ENCODE measurements at places on chromosomes 5 and 9.

- DNase-seq, result no peak
These were observed 89.3 kb upstream of the TNC start for GRCh38 chr9:115207003-115207836.

- no peak for DNase-seq
These were observed 530.4 kb downstream of the ACTL7B start for GRCh38 chr9:108325406-108325805.

- DNase-seq, result no peak
These were observed 32.9 kb upstream of the TRIO start for GRCh38 chr5:14110196-14110595.

- peak; percentile 84 for DNase-seq
These were observed 226.6 kb downstream of the SNX18 start for GRCh38 chr5:54743997-54744788.

DNA sequence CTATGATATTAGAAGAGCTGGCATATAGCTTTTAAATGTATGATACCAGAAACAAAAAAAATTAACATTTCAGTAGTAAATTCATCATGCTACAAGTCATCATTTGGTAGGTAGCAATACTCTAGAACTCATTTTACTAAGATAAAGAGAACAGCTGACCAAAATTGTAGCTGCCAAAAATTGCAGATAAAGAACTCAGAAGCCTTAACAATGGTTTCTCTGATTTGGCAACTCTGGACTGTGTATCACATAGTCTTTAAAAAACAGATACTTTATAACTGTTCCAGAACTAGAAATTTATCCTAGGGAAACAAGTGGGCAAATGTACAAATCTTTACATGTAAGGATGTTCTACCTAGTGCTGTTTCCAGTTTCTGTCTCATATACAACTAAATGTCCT lies 33.9 kb downstream of the ZFR start:
- no peak for DNase-seq

- no peak for DNase-seq
These were observed at the start of gene POU4F3 for GRCh38 chr5:146338774-146339714. TSS of gene POU4F3 (plus strand) at chr5:146338839. CDS start at chr5:146339113, 274 bp downstream.

GRCh38 chr9:81489046-81489445 lies 200.3 kb downstream of the TLE1 start:
- no peak for DNase-seq

DNA sequence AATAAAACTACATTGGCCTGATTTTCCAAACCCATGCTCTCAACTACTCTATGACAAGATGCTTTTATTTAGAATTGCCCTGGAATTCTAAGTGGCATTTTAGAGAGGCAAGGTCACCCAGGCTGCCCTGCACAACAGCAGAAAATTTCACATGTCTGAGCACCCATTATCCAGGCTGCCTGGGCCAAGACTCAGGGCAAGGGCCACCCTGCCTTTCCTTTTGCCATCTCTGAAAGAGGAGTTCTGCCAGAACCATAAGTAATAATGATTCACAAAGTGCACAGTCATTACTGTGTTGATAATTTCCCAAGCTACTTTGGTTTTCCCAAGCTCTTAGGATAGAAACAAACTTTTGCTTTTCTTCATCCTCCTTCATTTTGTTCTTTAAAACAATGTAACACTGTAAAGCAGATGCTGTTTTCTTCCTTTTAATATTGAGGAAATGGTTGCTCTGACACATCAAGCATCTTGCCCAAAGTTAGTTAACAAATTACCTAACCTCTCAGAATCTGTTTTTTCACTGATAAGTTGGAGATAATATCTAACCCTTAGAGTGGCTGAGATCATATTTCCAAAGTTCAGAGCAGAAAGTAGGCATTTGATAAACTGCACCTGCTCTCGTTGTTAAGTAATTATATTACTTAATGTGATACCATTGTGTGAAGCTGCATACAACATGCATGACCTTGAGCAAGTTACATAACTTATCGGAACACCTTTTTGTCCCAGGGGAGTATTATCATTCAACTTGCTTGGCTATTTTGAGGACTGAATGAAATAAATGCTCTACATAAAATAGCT lies 325.6 kb downstream of the PRELID2 start:
- peak; percentile 26 for DNase-seq

DNA sequence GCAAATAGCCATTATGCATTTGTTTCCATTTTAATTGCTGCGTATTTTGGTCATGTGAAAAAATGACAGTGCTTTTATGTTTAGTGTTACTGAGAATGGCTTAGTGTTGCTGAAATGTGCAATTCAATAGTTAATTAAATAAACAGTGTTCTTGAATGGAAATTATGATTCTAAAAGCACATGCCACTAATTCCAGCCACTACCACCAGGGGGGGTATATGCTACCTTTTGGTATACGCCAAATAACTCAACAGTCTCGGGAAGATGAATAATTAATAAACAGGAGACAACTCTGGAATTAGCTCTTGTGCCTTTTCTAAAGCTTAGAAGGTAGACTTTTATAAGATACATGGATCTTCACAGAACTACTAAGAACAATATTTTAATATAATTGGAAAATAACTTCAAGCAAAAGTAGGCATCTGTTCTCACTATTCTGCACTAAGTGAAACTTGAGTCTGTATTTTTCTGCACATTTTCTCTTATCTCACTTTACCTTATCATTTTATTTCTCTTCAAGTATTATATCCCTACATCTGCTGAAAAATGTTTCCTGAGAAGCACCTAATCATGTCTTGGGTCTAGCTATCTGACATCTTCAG lies 83.5 kb upstream of the MINAR2 start:
- peak; percentile 49 for DNase-seq

DNA sequence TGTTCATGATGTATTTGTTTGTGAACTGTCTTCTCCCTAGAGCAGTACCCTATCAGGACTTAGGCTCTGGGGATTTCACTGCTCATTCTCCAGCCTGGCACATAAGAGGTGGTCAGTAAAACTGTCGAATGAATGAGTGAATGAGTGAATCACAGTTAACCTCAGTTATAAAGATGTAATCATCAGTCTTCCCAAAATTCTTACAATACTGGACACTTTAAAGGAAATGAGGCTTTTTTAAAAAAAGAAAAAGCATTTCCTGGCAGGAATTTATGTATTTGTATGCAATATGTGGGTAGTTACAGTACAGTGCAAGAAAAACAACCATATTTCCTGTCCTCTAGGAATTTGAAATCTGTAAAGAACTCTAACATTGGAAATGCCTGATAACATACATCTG lies 59.6 kb downstream of the RAI14 start:
- DNase-seq, result peak; percentile 39

- DNase-seq, result no peak
These were observed 403.1 kb downstream of the TLE4 start for GRCh38 chr9:79974806-79975422.

- DNase-seq, result no peak
These were observed 204.8 kb downstream of the C9orf50 start for GRCh38 chr9:129415942-129416651.

GRCh38 chr9:114290561-114290986 lies 32.3 kb upstream of the ORM1 start:
- DNase-seq, result no peak

DNA sequence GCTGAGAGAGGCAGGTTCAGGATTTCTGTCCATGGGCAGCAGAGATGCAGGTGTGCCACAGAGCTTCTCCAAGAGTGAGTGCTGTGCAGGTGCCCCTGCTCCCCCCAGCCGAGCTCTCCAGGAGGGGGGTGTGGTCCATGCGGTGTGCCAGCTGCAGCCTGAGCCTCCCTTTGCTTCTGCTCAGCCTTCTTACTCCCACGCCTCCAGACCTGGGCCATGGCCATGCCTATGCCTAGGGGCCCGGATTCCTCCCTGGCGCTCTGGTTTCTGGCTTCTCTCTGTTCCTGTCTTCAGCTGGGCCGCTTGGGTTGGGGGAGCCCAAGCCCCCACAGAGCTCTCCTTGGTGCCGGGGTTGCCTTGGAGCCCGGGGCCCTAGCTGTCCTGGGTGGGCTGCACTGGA lies 133.3 kb downstream of the CACNA1B start:
- no peak for DNase-seq

- no peak for DNase-seq
These were observed 62.4 kb downstream of the MARCHF3 start for GRCh38 chr5:126967808-126968466.

DNA sequence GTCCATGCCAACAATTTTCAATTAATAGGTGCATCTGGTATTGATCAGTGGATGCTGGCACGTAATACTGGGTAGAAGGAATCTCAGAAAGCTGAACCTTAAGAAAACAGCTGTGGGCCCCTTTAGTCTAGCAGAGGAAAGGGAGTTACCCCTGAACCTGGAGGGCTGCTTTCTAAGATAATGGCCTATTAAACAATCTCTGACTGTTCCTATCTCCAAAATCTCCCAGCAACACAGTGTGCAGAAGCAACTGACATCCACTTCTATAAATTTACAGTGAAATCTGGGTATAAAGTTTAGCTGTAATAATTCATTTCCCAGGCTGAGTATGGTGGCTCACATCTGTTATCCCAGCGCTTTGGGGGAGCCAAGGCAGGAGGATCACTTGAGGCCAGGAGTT lies 198.8 kb downstream of the MAPKAP1 start:
- no peak for DNase-seq

GRCh38 chr9:75198436-75198835 lies 110.1 kb downstream of the OSTF1 start:
- DNase-seq, result no peak

GRCh38 chr5:3537942-3538341 lies 57.7 kb upstream of the IRX1 start:
- no peak for DNase-seq

DNA sequence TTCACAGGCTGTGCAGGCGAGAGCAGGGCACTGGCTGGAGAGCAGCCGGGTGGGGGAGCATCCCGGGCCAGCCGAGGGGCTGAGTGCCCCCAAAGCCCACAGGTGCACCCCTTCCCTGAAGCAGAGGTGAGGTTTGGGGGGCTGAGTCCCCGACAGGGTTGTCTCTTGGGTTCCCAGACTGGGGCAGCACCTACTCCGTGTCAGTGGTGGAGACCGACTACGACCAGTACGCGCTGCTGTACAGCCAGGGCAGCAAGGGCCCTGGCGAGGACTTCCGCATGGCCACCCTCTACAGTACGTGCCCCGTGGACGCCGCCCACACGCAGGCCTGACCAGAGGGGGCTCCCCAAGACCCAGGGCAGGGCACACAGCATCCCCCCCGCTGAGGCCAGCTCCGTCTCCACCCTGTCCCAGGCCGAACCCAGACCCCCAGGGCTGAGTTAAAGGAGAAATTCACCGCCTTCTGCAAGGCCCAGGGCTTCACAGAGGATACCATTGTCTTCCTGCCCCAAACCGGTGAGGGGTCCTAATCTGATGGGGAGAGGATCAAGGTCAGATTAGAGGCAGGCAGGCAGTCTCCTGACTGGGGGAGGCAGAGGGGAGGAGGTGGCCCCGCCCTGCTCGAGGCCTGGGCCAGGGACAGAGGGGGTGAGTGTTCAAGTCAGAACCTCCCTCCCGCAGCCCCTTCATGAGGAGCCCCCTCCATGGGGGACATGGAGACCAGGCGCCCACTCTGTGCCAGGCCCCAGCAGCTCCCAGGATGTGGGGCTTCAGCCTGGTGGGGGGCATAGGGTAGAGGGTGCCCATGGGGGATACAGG lies 2.7 kb downstream of the PTGDS start:
- no peak for DNase-seq

- no peak for DNase-seq
These were observed 36.9 kb downstream of the MYO10 start for GRCh38 chr5:16899171-16899570.

DNA sequence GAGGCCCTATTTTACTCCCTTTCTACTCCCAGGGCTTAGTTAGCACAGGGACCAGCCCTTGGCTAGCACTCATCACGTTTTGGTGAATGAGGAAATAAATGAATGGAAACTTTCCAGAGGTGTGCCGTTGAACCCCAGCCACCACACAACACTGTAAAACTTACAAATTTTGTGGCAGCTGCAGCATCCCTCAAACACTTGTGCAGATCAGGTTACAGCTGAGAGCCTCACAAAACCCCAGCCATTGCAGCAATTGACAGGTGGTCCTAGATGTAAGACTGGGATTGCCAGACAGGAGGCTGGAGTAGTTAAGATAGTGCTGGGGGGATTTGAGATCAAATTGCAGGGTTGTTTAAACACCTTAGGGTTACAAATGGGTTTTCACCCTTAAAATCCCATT lies 482.2 kb upstream of the KIF2A start:
- no peak for DNase-seq

- DNase-seq, result no peak
These were observed 369.5 kb downstream of the NTRK2 start for GRCh38 chr9:85038824-85039608.

- no peak for DNase-seq
These were observed 4.3 kb downstream of the FYB1 start for GRCh38 chr5:39214912-39215709.

GRCh38 chr9:81833563-81834345 lies 94.5 kb upstream of the SPATA31D4 start:
- no peak for DNase-seq

- DNase-seq, result no peak
These were observed 9.5 kb downstream of the ARRDC3 start for GRCh38 chr5:91373600-91373999.

GRCh38 chr5:61966997-61967396 lies 339.0 kb upstream of the KIF2A start:
- no peak for DNase-seq

DNA sequence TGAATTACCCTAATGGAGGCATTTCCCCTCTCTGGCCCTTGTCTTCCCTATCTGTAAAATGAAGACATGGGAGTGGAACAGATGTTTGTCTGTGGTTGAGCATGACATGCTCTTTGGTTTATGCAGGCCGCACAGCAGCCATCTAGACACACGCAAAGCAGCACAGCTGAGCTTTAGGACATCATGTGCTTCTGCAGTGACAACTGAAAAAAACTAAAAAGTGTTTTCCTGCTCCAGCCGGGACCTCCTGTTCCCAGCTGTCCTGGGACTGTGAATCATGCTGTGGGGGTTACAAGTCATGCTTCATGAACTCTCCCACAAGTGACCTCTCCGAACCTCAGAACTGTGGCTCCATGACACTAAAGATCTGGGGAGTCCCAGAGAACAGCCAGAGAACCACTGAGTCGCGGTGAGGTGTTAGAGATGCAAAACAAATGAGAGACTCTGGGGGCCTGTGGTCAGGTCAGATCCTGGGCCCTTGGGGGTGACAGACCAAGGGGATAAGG lies 1.7 kb downstream of the SMIM3 start:
- DNase-seq, result no peak

DNA sequence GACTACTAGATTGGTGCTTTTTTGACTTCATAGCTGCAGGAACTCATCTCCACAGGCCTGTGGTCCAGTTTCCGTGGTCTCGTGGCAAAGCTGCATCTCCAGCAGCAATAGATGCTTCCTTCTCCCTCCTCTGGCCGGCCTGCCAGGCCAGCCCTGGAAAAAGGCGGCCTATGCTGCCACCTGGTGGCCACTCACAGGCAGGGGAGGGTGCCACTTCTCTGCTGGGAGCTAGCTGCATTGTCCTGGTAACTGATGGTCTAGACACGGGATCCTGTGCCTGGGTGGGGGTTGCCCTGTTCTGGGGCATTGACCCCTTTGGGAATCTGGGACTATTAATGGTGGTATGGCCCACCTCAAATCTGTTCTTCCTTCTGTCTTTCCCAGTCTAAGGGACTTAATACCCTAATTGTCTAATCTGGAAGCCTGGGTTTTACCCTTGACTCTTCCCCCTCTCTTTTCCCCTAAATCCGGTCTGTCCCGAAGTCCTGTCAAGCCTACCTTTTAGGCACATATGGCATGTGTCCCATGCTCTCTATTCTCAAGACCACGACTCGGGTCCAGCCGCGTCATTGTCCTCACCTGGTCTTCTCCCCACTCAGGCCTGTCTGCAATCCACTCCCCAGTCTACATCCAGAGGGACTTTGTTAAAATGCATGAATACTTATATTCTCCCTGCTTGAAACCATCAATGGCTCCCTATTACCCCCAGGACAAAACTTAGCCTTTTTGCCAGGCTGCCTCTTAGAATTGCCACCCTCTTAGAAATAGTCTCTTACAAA lies 20.1 kb upstream of the PTGS1 start:
- DNase-seq, result peak; percentile 93

- no peak for DNase-seq
These were observed 134.6 kb upstream of the HAND1 start for GRCh38 chr5:154612666-154613065.
